ENCODE measurements at places on chromosomes 1 and 21.

DNA sequence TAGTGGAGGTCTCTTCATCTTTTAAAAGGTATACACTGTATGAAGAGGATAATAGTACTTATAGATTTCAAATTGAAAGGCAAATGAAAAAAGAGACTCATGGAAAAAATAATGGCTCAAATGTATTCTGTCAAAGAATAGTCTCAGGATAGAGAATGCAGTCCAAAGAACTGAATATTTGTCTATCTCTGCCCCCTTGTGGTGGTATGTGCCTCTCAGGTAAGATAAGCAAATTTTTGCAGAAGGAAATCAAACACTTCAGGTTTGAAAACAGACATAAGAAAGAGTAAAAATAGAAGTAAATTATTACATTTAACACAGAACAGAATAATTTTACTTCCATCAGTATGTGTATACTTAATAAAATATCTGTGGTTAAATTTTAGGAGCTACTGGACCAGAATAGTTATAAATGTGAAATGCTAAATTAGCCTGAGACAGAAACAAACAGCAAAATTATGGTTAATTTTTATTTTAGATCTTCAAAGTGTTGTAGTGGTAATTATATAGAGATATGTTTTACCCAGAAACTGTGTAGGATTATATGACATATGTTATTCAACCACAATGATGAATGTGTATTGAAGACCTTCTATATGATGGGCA, 164.4 kb upstream of the PALMD start:
- peak; percentile 43 for DNase-seq

GRCh38 chr1:232854798-232855159, 49.6 kb downstream of the MAP10 start:
- no peak for DNase-seq

GRCh38 chr1:1090424-1091343, 16.6 kb upstream of the RNF223 start:
- DNase-seq, result no peak

DNA sequence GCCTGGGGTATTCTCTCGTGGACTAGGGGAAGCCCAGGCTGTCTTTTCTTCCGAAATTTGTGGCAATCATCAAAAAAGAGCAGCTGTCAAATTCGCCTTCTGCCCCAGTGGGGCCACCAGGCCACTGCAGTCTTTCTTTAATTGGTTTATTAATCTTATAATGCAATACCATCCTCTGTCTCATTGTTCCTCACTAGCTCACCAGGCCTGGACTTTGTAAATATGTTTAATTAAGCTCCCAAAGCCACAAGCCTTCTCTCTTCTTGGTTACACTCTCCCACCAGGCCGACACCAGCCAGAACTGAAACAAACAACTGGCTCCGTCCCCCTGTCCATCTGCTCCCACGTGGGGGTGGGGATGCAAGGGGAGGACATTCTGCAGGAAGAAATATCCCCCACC, 22.0 kb upstream of the CAMK1G start:
- no peak for DNase-seq

- DNase-seq, result no peak
These were observed 222.4 kb upstream of the JUN start for GRCh38 chr1:59006289-59006658.

DNA sequence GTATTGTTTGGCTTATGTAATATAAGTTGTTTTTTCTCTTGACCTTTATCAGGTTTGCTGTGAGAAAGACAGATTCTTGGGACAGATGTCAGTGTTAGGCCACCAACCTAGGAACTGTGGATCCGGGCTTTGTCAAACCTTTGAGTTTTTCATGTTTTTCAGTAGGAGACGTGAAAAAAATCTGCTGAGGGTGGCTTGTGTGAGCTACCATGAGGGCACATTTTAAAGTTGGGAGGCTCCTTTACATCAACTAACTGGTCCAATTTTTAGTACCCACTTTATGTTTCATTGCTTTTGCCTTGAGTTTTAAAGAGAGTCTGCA, 801 bp downstream of the RPS6KC1 start:
- DNase-seq, result no peak

DNA sequence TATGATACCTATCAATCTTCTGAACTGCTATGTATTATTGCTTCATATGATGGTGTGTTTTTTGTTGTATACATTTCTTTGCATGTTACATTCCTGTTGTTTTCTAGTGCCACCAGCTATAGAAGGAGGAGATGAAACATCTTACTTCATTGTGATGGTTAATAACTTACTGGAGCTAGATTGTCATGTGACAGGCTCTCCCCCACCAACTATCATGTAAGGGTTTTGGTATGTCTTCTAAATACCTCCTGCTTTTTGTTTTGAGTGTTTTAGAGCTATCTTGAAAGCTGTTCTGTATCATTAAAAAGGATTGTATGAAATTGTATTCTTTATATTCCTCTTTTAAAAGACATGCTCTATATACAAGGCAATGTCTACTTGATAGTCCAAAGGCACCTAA, 282.7 kb downstream of the HMCN1 start:
- DNase-seq, result no peak

DNA sequence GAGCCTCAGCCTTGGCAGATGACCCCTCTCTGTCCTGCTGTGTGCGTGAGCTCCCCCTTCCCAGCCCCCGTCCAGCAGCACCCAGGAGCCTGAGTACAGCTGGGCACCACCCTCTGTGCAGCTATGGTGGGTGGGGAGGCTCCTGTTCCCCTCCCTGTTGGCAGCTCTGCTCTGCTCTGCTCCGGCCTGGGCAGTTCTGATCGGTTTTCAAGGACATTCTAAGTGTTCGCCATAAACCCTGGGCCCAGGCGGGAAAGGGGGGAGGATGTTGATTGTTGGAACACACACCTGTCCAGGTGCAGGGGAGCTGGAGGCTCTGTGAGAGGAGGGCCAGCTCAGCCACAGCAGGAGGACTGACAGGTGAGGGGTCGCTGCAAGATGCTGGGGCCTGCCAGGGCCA, at the start of gene CLCNKB:
CLCNKB (plus strand) TSS at position 262 of the 400 bp plus-strand sequence. CDS start 711 bp downstream, outside the sequence.
- no peak for DNase-seq

DNA sequence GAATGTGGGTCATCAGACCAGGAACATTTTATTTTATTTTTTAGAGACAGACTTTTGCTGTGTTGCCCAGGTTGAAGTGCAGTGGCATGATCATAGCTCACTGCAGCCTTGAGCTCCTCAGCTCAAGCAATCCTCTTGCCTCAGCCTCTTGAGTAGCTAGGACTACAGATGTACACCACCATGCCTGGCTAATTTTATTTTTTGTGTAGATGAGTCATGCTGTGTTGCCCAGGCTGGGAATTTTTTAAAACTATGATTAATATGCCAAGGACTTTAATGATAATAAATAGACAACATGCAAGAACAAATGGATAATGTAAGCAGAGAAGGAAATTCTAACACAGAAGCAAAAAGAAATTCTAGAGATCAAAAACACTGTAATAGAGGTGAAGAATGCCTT, 142.4 kb downstream of the AK5 start:
- DNase-seq, result no peak

DNA sequence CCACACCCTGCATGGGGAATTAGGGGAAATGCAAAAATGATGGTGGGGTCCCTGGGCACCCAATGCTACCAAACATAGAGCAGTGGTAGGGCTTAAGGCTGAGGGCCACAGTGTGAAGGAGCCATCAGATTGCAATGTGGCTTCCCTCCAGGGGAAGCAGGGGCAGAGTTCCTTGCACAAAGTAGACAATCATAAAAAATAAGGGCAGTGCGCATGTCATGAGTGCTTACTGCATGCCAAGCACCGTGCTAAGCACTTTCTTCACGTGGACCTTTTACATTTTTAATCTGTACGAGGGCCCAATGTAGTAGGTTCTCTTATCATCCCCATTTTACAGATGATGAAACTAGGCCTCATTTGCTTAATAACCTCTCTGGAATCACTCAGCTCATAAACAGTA, 56.6 kb downstream of the DDX20 start:
- DNase-seq, result no peak

DNA sequence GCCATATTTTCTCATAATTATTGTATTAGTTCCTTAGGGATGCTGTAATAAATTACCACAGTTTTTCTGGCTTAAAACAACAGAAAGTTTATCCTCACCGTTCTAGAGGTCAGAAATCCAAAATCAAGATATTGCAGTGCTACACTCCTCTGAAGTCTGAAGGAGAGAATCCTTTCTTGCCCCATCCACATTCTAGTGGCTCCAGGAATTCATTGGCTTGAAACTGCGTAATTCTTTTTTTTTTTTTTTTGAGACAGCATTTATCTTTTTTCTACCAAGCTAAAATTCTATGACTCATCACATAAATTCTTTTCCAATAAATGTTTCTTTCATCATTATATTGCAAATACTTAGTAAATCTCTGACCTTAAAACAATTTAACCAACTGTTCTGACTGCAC, 451.0 kb upstream of the RGS18 start:
- no peak for DNase-seq

GRCh38 chr1:56291374-56291919, 287.9 kb downstream of the PLPP3 start:
- DNase-seq, result peak; percentile 35

DNA sequence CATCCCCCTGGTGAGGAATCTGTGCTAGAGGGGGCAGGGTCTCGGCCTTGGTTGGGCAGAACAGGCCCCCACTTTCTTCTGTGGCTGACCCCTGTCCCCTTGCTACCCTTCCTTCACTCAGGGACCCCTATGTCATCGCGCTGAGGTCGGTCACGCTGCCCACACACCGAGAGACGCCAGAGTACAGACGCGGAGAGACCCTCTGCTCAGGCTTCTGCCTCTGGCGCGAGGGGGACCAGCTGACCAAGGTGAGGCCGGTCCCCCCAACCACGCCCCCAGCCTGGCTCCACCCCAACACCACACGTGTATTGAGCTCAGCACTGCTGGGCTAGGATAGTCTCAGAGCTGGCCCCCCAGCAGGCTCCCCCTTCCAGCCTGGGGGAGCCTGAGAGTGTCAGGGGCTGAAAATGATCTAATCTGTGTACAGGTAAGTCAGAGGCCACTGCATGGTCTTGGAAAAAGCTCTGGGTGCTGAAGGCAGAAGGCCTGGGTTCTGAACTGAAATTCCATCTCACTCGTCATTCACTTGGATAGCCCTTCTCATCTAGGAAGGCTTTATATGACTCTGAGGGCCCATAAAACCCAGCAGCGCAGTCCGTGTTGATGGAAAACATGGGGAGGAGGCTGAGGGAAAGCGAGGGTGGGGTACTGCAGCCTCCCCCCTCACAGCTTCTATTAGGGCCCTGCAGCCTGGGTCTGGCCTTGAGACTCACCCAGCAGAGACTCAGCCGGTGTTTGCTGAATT, 15.3 kb downstream of the FAM151A start:
- DNase-seq, result no peak

DNA sequence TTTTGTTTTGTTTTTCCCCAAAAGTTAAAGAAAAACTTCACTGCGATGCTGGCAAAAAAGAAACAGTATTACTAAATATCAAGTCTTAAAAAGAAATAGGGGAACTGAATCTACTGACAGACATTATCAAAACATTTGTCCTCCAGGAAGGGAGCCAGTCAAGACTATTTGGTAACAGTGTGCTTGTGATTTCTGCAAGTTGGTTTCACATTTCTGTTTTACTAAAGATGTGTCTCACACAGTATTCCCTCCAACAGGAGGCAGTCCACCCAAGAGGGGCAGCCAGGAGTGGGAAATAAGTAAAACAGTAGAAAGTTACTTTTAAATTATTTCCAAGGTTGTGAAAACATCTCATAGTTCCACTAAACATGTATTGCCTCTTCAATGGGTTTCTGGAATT, 74.4 kb upstream of the SDC3 start:
- no peak for DNase-seq

DNA sequence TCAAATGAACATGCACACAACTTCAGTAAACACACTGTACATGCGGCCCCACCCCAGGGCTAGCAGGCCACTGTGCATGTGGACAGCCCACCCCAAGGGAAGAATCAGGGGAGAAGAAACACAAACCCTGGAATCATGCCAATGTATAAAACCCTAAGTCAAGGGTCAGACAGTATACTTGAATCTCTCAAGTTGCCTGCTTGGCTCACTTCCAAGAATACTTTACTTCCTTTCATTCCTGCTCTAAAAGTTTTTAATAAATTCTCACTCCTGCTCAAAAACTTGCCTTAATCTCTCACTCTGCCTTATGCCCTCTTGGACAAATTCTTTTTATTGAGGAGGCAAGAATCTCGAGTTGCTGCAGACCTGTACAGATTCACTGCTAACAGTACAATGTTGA, 231.2 kb upstream of the CACYBP start:
- no peak for DNase-seq

DNA sequence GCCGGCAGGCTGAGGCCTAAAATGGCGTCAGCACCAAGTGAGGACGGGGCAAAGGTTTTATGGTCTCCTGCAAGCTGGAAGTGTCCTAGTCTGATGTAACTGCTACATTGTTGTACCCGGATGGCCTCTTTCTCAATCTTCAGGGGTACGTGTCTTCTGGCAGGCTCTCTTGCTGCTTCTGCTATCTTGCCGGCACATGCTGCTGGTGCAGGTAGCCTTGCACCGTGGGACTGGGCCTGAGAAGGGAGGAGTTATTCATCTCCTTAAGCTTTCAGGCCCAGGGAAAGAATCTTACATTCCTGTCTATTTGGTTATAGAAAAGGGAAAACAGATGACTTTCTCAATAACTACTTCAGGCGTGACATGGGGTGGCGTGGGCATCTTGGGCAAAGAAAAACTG, 72.2 kb downstream of the ZNF678 start:
- DNase-seq, result no peak

DNA sequence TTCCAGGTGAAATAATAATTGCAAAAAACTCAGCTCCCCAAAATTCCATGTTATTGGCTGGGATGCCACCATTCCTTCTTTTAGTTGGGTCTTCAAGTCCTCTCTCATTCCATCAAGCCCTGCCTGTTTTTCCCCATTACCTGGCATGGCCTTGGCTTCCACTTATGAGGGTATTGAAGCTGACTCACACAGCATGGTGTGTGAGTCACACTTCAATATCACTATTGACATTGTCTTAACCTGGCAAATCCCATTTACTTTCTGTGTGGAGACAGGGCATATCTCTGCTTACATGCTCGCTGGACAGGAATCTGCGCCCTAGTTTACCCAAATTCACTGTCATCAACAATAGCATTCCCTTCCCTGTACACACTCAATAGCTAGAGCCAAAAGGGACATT, 1806.8 kb downstream of the BRINP3 start:
- DNase-seq, result no peak

GRCh38 chr1:61187352-61188086, 105.2 kb downstream of the NFIA start:
- no peak for DNase-seq

GRCh38 chr1:211610779-211611556, 32.0 kb upstream of the SLC30A1 start:
- no peak for DNase-seq

GRCh38 chr1:19463504-19463803, 21.9 kb downstream of the CAPZB start:
- no peak for DNase-seq

GRCh38 chr1:95850763-95851162, 616.8 kb downstream of the RWDD3 start:
- no peak for DNase-seq

DNA sequence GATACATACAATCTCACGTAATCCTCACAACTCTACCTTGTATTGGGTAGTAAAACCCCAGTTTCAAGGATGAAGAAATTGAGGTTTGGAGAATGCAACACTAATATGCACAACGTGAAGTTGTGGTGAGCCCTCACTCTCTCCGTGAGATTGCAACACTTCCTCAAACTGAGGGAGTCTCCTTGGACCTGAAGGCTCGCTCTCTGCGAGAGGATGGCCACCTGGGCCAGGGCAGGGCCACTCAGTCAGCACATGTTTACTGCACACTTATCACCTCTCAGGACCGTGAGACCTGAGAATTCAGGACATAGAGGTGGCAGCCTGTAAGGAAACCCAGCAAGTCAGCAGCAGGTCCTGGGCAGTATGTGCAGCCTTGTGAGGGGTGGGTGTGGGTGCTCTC, 8.7 kb downstream of the SH3BP5L start:
- DNase-seq, result no peak

- no peak for DNase-seq
These were observed 247.9 kb downstream of the ADGRL2 start for GRCh38 chr1:82048596-82048995.
